Tibial nerve (tissue), 4 donors: ENCODE measurements at places on chromosomes 1 and 21.

GRCh38 chr1:196319301-196319700, 288.9 kb downstream of the KCNT2 start:
- DNase-seq, result no peak

GRCh38 chr1:52552236-52552504, 722 bp downstream of the TUT4 start:
- peak; percentile 26 for DNase-seq

DNA sequence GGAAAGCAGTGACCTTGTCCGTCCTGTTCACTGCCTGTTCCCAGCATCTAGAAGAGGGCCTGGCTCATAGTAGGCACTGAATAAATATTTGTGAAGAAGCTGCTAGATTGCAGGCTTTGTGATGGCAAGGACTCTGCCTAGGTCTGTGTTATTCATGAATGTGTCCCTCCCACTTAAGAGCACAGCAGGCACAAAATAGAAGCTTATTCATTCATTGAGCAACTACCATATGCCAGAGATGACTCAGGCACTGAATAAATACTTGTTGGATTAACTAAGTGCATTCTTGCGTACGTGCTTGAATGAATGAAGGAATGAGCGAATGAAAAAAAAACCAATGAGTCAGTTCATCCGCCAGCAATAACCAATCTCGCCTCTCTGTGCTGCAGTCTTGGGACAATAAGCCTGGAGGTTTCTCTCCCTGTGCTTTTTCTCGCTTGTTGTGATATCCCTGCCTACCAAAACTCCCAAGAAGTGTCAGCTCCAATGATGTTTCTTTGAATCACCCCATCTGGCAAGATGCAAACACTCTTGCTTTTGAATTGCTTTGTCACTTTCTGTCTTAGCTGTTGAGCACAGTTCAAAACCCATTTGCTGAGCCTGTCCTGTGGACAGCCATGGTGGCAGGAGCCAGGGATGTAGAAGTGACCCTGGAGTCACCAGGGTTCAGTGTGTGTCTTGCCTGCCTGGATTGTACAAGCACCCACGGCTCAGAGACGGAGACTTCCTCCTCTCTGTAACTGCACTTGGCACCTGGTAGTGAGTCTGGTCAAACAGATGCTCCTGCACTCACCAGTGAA, 143.9 kb downstream of the KAZN start:
- DNase-seq, result no peak

- DNase-seq, result no peak
Measured at GRCh38 chr1:245288796-245289195, 134.0 kb downstream of the KIF26B start.

GRCh38 chr1:208061632-208062031, 150.7 kb upstream of the CD34 start:
- DNase-seq, result no peak

GRCh38 chr1:37040773-37041172, 6.5 kb upstream of the GRIK3 start:
- DNase-seq, result no peak

- no peak for DNase-seq
Measured at GRCh38 chr1:225651376-225651871, 1.5 kb downstream of the ENAH start.

DNA sequence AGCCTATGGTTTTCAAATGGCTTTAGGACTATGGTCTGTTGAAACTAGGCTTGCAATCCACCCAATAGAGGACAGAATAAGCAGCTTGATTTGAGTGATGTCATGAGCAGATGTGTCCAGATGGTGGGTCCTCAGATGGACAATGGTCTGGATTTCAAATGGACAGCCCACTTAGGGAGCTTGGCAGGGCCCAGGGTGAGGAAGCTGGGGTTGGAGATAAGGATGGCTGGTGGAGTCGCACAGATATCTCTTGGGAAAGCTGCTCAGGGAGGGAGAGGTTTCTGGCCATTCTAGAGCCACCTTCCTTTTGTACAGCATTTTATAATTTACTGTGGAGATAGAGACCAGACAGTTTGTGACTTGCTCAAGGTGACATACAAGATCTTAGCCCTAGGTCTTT, 55.0 kb downstream of the NFASC start:
- no peak for DNase-seq

- no peak for DNase-seq
Measured at GRCh38 chr1:175297291-175297690, 104.7 kb upstream of the KIAA0040 start.

DNA sequence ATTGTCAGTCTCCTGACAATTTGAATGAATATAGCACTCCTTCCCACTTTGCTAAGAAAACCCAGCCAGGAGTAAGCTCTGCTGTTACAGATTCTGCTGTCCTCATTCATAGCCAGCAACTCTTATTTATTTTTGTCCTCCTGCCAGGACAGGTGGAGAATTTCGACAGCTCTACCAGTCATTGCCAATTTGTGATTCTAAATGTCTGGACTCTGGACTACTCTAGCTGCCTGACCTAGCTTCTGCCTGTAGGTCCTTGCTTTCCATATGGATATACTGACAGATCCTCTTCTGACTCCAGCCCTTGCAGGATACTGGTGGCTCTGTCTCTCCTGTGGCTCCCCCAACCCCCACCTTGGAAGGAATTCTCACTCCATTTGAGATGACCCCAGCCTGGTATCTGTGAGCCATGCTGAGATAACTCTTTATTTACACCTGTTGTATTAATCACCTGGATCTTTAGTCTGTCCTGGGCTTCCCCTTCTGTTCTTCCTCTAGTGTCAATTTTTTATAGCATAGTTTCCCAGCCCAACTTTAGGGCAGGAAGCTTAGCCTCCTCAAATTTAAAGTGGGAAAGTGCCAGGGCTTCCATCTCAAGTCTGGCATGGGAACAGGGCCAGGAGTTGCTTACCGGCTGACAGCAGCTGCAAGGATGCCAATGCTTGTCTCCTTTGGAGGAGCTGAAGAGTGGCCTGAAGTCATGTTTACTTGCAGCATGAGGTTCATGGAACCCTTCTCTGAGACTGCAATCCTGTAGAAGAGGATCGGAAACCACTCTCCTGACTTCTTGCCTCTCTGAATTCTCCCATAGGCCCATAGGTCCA, 6.7 kb downstream of the PM20D1 start:
- no peak for DNase-seq

GRCh38 chr21:46092026-46092764, 5.7 kb upstream of the COL6A2 start:
- DNase-seq, result peak; percentile 71

- DNase-seq, result no peak
Measured at GRCh38 chr21:36425286-36425685, 40.1 kb downstream of the CHAF1B start.

GRCh38 chr1:31723828-31724359, 20.1 kb upstream of the COL16A1 start:
- DNase-seq, result peak; percentile 62

- DNase-seq, result no peak
Measured at GRCh38 chr1:186628910-186629309, 51.3 kb downstream of the PTGS2 start.

GRCh38 chr1:35448344-35448801, 108.8 kb downstream of the KIAA0319L start:
- peak; percentile 48 for DNase-seq

DNA sequence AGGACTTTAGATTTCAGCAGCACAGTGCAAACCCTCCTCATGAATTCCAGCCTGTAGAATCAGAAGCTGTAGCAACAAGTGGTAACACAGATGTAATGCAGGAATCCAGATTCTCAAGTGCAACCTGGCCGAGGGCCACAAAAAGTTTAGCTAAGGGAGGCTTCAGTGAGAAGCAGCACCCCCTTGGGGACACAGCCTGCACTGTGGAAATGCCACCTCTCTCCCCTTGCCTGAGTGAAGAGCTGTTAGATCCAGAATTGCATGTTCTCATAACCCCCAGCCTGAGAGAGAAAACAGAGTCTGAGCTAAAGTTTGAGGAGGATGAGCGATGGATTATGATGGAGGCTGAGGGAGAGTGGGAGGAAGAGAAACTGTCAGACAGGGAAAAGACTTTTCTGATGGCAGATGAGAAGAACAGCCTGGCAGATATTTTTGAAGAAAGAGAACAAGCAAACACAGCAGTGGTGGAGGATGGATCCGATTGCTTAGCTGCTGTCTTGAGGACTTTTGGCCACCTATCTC, 80.5 kb upstream of the BMP8A start:
- peak; percentile 72 for DNase-seq

DNA sequence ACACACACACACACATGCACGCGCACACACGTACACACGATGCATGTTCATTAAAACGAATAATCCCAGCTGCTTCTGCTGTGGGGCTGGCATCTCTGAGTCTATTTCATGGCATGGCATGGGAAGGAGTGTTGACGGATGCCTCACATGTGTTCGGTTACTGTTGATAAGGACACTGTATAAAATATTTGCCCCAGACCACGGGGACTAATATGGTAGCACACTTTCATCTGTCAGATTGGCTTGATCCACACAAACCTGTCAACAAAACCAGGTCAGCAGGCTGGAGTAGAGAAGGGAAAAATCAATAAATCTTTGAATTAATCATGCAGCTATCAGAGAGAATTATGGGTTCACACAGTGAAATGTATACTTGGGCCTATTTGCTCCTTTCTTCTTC, 171.9 kb downstream of the DSCAM start:
- DNase-seq, result no peak

DNA sequence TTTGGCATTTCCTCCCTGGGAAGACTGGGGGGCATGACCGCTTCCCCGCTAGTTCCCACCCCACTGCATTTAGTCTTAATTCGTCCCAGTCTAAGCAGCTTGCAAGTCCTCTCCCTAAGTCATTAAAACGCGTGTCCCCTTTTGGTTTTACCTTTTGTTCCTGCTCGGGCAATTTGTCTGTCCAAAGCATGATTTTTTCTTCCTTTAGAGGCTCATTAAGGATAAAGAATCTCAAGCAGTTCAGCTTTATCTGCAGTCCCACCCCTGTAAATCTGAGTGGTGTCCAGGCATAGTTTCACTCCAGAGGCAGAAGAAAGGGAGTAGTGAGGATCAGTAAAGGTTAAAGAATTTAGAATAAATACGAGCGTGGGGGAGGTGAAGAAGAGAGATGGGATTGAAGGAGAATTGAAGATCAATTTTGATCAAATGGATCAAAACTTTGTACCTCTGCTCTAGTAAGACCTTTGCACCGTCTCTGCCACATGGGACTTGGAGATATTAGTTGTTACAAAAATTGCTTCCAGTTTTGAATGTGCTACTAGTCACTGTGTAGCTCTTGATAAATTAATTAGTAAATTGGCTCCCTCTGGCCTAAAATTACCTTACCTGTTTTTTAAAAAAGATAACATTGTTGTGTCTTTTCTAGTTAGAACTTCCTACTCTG, 989 bp upstream of the ETV3 start:
- no peak for DNase-seq
